AG04450 (cell line): ENCODE measurements at places on chromosomes 12 and 14. TPM values are rescaled to one million over a fixed set of nuclear protein-coding genes. Genes with fewer than 3 reads are reported as not detected.

DNA sequence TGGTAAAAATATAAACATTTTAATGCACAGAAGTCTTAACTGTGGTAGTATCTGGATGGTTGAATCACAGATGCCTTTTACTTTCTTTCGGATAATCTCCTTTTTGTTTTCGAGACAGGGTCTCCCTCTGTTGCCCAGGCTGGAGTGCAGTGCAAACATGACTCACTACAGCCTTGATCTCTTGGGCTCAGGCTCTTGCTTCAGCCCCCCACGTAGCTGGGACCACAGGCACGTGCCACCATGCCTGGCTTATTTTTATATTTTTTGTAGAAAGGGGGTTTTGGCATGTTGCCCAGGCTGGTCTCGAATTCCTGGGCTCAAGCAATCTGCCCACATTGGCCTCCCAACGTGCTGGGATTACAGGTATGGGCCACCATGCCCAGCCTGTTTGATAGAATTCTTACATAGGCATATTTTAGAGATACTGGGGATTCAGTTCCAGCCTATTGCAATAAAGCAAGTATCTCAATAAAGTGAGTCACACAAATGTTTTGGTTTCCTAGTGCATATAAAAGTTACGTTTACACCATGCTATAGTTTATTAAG, 99.2 kb downstream of the SNAPC1 start:
- no peak for DNase-seq

- DNase-seq: no peak
Observed at GRCh38 chr14:68506645-68507419, 286.0 kb downstream of the ZFP36L1 start.

NEUROD4 gene
- polyA plus RNA-seq: not detected in 2 replicates

DNAH10 gene
- 8.6 and 9.1 TPM in 2 replicates for polyA plus RNA-seq

- DNase-seq: no peak
Observed at GRCh38 chr12:63940310-63941005, 96.0 kb downstream of the SRGAP1 start.

GPX2 gene
- 1.3 TPM in 1 of 2 replicates, not detected in the other for polyA plus RNA-seq

RGS6 gene
- not detected in 2 replicates for polyA plus RNA-seq

SYNDIG1L gene
- not detected in 2 replicates for polyA plus RNA-seq

DNA sequence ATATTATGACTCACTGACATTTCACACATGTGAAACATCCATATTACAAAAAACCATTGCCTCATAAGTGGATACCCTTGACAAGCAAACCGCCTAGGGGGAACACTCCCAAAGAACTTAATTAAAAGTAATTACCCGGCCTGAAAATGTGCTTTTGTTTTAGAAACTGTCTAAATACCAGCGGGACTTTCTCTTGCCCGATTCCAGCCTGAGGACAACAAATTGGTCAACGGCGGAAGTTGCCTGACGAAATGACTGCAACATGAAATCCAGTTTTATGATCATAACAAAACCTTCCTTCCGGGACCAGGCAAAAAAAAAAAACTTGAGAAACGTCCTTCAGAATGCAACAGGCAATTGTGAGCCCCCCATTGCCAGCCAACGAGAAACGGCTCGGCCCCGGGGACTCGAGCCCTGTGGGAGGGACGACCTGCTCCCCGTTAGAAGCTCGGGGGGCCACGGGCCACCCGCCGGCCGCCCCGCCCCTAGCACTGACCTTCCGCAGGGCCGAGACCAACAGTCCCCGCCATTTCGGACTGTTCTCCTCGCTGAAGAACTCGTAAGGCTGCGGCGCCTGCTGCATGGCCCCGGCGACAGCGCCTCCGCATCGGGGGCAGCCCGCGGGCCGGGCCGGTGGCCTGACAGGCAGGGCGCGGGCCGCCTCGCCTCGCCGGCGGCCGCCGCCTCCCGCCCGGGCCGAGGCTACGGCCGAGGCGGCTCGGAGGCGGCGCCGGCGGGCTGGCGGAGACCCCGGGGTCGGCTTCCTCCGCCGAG, 490 bp downstream of the SOS2 start:
- DNase-seq: peak; percentile 7
